ENCODE measurements at places on chromosomes 3 and 15.
A peak's percentile ranks its signal among the peaks of the same experiment; 100 is the strongest.

DNA sequence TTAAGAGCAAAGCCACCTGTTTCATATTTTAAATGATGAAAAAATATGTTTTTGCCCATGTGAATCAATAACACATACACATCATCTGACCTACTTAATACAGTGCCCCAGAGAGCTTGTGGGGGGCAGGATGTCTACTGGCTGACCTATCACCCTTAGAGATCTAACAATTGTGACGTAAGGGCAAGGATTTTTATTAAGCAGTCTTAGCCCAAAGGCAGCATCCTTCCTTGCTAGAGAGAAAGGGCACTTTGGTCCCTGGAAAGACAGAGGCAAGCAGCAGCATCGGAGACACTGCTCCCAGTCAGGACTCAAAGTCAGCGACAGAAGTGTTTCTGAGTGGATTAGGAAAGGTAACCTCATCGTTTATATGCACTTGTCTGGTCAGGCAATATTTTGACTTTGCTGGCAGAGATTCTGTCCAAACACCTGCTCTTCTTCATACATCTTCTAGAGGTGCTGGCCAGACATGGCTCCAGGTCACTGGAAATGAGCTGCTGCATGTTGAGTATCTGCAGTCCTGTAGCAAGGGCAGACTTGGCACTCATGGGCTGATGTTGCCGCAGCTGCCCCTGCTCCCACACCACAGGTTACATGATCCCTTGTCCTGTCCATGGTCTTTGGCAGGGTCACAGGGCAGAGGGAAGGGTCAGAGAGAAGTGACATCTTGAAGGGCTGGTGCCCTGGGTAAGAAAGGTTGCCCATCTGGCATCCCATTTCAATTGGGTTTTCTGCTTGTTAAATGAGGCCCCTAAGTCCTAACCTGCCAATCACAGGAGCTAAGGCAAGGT is 1.8 kb downstream of the CXCR6 start:
- DNase-seq: no peak

GRCh38 chr3:89521328-89521727 is 413.9 kb downstream of the EPHA3 start:
- DNase-seq: peak; percentile 1

- DNase-seq: peak; percentile 54
These were observed 229.9 kb downstream of the THRB start for GRCh38 chr3:24264748-24265158.

GRCh38 chr15:77107531-77108355 is 36.8 kb upstream of the TSPAN3 start:
- DNase-seq: peak; percentile 76

DNA sequence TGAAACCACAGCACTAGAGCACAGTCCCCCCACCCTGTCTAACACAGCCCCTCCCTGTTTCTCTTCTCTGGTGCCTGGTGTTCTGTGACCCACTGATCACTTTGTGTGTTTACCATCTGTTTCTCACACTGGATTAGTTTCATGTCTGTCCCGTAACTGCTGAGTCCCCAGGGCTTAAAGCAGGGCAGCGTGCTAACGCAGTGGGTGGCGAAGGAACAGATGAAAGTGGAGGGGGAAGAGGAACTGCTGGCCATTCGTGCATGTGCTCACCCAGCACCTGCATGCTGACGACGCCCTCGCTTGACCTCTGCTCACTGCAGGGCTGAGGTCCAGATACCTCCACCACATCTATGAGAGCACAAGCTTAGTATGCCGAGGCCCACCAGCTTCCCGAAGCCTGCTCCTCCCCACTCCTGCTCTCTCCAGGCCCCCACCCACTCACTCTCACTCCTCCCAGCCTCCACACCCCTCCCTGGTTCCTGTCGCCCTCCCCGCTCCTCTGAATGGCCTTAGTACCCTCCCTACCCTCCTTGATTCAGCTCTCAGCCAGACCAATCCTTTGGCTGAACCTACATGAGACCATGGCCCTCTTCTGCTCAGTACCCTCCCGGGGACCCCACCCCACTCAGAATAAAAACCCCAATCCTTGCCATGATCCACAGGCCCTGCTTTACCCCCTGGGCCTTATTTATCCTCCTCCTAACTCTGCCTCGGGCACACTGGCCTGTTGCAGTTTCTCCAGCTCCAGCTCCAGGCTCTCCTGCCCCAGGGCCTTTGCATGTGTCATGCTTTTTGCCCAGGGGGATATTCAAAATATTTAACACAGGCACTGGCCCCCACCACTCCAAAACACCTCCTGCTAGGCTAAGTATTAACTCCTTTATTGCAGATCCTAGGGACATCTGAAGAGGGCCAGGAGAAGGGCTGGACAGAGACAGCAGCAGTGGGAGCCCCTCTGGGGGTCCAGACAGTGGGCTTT is 15.1 kb upstream of the IQSEC1 start:
- no peak for DNase-seq

GRCh38 chr3:149618151-149619123 is 39.4 kb downstream of the WWTR1 start:
- no peak for DNase-seq

- no peak for DNase-seq
These were observed 271.4 kb downstream of the THSD4 start for GRCh38 chr15:71386448-71387236.

DNA sequence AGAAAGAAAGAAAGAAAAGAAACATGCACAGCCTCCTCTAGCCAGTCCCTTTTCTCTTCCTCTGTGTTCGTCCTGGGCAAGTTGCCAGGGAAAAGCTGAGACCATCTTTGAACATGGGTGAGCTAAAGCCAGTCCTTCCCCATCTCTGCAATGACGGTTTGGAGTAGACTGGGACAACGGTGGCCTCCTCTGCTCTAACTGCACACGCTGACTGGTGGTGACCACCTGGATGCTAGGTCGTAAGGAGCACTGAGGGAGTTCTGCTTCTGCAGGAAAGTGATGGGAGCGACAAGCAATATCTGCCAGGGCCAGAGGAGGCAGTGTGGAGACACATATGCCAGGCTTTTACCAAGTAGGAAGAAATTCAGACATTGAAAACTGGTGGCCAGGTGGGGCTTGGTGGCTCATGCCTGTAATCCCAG is 111.7 kb downstream of the NUP210 start:
- DNase-seq: peak; percentile 88

DNA sequence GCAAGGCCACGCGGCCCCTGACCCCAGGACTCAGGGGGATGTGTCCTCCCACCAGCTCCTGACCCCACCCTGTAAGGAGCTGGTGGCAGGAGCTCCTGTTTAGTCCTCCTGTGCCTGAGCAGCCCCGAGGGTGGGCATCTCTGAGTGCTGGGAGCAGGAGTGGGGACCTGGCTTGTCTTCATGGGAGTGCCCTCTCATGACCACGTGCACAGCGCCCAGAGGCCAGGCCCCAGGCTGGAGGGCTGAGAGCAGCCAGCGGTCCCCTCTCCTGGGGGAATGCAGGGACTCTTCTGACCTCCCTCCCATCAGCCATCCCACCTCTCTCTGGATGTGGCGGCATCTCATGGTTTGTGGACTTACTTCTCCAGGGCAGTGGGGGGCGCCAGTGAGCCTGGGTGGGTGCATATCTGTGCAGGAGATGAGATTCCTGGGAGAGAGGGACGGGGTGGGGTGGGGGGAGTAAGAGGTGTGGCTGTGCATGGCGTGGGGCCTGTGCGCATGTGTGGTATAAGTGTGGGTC is 205.6 kb downstream of the TBC1D2B start:
- DNase-seq: no peak

GRCh38 chr3:72818905-72819304 is 29.3 kb downstream of the SHQ1 start:
- no peak for DNase-seq

DNA sequence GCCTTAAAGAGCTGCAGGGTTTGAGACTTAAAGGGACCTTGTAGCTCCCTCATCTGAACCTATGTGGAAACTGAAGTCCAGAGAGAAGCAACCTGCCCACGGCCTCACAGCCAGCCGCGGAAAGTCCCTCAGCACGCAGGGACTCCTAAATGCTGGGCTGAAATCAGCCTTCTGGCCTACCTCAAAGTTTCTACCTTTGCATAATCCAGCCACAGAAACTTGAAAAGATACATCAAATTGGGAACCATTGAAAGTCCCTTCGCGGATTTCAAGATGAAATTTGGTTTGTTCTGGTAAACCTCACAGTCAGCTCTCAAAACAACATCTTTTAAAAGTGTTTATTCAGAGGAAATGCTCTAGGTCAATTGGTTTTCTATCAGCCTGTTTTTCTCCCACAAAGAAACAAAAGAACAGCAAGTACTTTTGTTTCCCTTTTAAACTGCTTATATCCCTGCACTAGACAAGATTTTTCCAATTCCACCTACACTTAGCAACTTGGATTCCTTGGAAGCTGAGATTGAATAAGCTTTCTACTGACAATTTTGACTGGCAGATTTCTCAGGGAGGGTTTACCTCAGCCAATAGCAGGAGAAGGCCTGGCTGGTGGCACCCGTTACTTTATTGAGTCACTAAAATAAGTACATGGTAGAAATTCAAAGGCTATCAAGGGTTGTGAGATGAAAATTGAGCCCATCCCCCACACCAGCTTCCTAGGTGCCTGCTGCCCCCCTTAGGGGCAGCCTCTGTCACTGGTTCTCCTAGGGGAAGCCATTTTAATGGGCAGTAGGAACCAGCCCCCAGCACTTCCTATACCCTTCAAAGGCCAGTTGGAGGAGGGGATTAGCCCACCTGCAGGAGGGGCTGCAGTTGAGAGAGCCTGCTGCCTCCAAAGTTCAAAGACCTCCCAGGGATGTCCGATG is 171.2 kb downstream of the ADAMTS17 start:
- DNase-seq: no peak

DNA sequence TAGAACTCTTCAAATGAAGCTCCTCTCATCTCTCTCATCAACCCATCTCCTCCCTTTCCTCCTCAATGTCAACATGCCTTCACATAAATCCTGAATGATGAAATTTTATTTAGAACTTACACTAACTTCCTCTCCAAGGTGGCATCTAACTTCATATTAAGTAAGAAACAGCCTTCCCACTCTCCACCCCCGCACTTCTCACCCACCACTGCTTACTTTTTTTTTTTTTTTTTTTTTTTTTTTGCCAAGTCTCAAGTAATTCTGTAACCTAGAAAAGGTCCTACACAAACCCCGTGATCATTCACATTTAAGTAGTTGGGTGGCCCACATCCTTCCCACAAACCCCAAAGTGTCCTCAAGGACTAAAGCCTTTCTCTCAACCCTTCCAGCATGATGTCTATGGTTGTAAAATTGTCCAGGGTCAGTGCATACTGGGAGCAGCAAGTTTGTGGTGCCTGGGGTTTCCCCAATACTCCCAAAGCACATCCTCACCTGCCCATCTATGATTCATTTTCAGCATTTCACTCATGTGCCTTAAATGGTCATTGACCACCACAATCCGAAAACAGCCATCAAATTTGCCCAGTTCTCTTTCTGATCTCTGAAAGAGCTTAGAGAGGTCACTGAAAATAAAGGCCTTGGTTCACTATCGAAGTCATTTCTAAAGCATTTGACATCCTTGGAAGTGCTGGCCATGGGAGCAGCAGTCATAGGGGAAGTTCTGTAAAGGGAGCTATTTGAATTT is 47.2 kb downstream of the CD86 start:
- DNase-seq: no peak

DNA sequence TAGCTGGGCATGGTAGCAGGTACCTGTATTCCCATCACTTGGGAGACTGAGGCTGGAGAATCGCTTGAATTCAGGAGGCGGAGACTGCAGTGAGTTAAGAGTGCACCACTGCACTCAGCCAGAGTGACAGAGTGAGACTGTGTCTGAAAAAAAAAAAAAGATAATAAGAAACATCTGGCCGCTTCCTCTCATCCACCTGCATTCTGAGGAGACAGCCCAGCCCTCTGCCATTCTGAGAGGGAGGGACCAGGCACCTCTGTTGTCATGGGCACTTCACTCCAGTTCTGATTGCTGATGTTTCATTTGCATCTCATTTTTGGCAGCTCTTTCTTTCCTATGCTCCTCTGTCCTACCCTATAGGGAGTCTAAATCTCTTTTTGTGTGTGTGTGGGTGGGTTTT is 36.4 kb upstream of the GSK3B start:
- DNase-seq: no peak

DNA sequence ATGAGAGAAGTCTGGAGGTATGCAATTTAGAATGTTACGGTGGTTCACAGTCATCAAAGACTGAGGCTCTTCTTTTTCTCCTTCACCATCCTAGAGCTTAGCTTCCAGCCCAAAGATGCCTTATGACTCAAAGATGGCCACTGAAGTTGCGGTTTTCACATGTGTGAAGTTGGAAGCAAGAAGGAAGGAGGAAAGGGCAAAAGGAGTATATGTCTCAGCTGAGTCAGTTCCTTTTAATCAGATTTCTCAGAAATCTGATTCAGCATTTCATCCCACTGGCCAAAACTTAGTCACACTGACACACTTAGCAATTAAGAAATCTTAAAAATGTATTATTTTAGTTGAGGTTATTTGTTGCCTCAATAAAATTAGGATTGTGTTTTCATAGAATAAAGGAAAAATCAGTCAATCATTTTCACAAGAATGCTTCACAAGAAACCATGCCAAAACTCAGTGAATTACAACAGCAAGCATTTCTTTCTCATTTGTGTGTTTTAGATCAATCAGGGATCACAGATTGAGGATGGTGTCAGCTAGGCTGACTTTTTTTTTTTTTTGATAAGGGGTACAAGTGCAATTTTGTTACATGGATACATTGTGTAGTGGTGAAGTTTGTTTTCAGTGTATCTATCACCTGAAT is 211.1 kb upstream of the GADL1 start:
- no peak for DNase-seq

DNA sequence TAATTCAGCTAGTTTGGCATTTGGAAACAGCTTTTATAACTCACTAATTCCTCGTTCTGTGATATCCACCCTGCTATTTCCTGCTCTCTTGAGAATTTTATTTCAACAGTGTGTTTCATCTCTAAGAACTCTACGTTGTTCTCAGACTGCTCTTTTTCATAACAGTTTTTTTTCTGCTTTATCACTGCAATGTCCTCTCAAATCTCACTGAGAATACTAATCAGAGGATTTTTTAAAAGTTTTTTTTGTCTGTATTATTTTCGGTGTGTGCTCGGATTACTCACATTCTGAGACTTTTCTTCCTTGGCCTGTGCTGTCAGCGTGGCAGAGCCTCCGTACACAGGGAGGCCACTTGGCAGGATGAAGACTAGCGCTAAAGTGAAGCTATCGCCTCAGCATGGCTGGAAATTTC is 59.4 kb upstream of the NEO1 start:
- no peak for DNase-seq

All from HuH-7.5 (cell line).